ENCODE measurements at places on chromosomes 1 and 21.

GRCh38 chr1:5756434-5757186 is 235.6 kb downstream of the NPHP4 start:
- DNase-seq, result no peak

DNA sequence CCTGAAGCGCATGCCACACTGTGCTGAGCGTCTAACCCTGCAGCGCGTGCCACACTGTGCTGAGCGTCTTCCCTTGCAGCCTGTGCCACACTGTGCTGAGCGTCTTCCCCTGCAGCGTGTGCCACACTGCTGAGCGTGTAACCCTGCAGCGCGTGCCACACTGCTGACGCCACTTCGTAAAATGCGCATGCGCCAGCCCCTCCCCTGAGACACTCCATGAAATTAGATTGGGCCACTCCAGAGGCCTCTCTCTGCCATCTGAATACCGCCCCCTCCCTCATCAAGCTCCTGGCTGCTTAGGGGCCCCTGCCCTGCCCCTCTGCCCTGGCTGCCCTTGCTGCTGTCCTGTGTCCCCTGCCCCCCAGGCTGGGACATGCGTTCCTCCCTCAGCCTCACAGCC is 84.8 kb downstream of the POFUT2 start:
- no peak for DNase-seq

DNA sequence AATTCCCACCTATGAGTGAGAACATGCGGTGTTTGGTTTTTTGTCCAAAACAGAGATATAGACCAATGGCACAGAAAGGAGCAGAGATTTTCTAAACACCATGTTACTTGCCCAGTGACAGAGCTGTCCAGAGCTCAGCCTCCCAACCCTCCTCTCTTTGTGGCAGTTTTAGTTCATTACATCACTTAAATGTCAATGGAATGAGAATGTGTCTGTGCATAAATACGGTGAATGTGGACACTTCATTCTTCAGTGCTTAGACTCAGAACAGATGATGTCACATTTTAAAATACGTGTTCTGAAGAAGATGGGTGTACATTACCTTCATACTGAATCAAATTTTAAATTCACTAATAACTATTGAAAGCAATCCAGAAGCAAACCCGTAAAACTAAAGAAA is 374.9 kb downstream of the DSCAM start:
- no peak for DNase-seq

- DNase-seq, result no peak
These were observed 8.6 kb upstream of the PLA2G2C start for GRCh38 chr1:20194757-20195461.

DNA sequence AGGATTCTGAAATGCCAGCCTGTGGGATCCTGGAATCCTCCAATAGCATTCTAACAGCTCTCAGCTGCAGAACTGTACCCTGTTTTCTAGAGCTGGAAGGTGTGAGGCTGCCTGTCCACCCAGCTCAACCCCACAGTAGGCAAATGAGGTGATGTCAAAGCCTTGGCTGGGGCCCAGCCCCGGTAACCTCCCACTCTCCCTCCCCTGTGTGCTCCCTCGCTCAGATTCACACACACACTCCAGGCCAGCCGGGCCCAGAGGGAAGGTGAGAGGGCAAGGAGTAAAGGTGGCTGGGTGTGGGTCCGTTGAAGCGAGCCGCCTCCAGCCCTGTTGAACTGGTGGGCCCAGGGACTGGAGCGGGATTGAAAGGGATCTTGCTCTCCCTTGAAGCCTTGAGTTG is at the start of gene BSND:
Gene BSND (plus strand): TSS at position 257 of the 400 bp plus-strand sequence. CDS start 254 bp downstream, outside the sequence.
- DNase-seq, result peak; percentile 33

DNA sequence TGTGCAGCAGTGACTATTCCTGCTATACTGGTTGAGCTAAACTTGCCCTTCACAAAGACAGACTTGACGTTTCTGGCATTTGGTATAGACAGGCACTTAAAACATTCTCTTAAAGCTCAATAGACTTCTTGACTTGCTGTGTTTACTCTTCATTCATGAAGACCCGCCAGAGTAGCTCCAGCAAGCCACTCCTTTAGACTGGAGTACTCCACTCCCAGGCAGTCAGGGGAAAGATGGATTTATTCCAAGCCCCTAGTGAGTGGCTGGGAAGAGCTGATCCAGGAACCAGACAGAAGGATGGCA is 70.7 kb downstream of the EVA1C start:
- DNase-seq, result peak; percentile 75

GRCh38 chr1:109995536-109995935 is 11.0 kb downstream of the AHCYL1 start:
- no peak for DNase-seq

- DNase-seq, result no peak
These were observed 80.3 kb upstream of the RGS4 start for GRCh38 chr1:162988869-162989268.

- no peak for DNase-seq
These were observed 27.7 kb downstream of the NEK2 start for GRCh38 chr1:211647711-211648121.

- DNase-seq, result no peak
These were observed 3.7 kb downstream of the PEAR1 start for GRCh38 chr1:156897078-156897825.

DNA sequence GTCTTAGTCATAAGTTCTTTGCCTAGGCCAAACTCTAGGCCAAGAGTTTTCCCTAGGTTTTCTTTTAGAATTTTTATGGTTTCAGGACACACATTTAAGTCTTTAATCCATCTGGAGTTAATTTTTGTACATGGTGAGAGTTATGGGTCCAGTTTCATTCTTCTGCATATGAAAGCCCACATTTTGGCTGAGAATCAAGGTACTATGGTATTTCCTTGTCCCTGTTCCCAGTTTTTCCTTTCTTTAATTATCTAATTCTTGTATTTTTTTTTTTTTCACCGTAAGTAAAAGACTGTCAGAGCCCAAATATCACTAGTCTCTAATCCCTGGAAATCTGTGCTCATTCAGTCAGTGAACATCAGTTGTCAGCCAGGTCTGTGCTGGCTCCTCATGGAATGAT is 105.4 kb downstream of the MAP3K21 start:
- DNase-seq, result no peak

DNA sequence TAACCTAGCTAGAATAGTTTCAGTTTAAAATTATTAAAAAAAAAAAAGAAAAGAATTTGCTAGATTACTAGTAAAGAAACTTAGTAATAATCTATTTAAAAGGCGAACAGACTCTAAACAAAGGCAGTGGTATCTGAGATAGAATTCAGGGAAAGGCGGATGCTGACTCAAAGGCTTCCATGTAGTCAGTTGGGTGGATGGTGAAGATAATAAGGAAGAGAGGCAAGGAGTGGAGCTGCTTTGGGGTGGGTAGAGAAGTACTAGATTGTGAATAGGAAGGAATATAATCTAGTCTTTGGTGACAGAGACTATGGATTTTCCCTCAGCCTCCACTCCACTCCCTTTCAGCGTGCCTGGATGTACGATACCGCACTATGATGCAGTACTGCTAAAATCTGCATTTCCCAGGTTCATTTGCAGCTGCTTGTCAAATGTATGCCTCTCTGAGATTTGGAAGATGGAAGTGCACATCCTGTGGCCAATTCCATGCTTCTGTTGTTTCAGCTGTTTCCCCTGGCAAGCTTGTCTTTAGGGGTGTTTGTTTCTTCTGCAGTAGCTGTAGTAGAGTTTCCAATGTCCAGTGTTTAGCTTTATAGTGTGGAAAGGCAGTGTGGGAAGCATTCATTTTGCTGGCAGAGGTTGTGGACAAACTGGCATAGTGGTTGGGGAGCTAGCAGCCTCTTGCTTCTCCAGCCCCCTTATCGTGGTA is 184.6 kb upstream of the NRIP1 start:
- DNase-seq, result no peak

GRCh38 chr21:38469642-38470041 is 28.6 kb downstream of the ERG start:
- no peak for DNase-seq

GRCh38 chr21:44432841-44433790 is 22.2 kb upstream of the LRRC3 start:
- DNase-seq, result no peak

- DNase-seq, result no peak
These were observed 707.8 kb downstream of the USP25 start for GRCh38 chr21:16437586-16437985.

DNA sequence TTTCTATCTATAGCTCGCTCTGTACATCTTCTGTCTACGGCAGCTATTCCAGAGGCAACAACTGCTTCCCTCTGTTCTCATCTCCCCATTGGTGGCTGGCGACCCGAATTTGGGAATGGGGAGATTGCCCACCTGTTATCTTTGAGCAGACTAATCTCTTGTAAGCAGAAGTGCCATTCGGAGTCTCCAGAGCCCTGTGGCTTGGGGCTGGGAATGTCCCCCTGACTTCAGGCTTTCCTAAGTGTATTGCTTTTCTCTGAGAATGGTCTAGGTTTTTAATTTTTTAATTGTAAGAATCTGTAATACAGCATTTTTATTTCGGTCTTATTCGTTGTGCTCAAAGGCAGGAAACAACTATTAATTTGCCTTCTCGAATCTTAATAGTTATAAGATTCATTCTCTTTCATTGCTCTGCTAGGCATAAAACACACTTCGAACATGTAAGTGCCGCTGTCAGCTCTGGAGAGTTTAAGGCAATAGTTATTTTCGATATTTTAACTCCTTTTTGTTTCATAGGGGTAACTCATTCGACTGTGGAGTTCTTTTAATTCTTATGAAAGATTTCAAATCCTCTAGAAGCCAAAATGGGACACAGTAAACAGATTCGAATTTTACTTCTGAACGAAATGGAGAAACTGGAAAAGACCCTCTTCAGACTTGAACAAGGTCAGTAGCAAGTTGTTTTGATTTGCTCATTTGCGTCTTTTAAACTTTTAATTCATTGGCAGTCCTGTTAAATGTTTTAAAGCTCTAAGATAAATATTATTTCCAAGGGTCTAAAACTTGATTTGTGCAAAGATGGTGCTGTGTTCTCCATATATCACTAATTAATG is 514 bp downstream of the AGL start:
- DNase-seq, result peak; percentile 59

- no peak for DNase-seq
These were observed 181.0 kb upstream of the FGGY start for GRCh38 chr1:59115865-59116264.

- DNase-seq, result no peak
These were observed 4.2 kb downstream of the CELA2A start for GRCh38 chr1:15460708-15461095.

GRCh38 chr1:23772049-23772853 is 6.0 kb upstream of the PITHD1 start:
- DNase-seq, result peak; percentile 55

GRCh38 chr1:10152709-10153284 is 57.6 kb upstream of the KIF1B start:
- peak; percentile 3 for DNase-seq

GRCh38 chr1:30892671-30893073 is 15.9 kb downstream of the SDC3 start:
- no peak for DNase-seq

DNA sequence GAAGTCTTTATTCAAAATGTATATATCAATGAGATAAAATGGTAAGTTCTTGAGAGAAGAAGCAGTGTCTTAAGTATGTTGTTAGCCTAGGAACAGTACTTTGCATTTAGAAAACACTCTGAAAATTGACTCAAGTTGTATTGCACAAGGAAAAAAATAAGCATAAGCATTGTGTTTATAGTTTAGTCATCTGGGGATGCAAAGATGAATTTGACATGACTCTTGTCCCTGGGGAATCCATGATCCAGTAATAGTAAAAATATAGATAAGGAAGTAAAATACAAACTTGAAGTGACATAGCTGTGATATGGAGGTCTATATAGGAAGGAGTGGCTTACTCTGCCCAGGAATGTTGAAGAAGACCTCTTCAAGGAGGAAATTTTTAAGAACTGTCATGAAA is 185.0 kb upstream of the PTBP2 start:
- no peak for DNase-seq

DNA sequence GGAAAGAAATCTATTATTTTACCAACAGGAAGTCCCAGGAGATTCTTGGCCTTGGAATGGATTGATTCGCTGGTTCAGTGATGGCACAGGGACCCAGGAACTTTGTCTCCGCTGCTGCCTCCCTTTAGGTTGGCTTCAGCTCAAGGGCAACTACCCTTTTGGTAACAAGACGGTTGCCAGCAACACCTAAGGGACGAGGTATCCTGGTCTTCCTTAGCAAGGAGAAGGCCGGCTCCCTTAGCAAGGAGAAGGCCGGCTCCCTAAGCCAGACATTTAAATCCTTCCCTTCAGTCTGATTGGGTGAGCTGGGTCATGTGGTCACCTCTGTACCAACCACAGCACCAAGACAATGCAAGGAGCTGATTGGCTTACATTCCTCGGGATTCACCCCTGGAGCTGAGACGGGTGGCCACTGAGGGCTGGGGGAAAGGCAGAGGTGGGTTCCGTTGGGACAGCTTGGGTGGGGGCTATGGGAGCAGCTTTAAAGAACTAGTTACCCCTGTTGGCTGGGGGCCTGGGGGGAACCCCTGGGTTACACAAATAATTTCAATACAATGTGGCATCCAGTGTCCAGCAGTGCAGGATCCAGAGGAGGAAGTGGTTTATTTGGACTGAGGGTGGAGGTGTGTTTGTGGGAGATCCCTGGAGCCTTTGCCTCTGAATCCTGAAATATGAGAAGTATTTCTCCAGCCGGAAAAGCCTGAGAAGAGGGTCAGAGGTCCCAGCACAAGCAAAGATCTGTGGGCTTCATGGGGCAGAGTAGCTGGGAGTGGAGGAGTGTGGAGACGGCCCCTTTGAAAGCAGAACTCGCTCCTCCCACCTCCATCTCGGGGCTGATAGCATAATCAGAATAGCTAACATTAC is 20.7 kb upstream of the CLIC4 start:
- DNase-seq, result no peak

- DNase-seq, result peak; percentile 9
These were observed 11.7 kb upstream of the EPHA2 start for GRCh38 chr1:16167331-16168143.

Measured in NCI-H526 treated with DMSO at 0.1 percent for 48 hours (cell line).